ENCODE measurements at places on chromosomes 16 and 17.

DNA sequence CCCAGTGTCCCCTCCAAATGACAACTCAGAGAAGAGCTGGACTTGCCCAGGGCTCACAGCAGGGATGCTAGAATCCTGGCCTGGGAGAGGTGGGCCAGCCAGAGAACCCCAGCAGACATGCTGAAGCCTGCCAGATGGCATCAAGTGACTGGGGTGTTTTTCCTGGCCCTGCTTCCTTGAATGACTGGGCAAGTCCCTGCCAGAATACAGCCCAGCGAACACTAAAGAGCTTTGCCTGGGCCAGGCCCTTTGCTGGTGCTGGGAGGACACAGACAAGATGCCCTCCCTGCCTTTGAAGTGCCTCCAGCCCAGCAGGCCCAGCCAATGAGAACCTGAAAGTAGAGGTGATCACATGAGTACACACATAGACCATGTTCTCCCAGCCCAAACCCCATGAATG is 11.5 kb downstream of the ZNF319 start:
- DNase-seq: no peak

DNA sequence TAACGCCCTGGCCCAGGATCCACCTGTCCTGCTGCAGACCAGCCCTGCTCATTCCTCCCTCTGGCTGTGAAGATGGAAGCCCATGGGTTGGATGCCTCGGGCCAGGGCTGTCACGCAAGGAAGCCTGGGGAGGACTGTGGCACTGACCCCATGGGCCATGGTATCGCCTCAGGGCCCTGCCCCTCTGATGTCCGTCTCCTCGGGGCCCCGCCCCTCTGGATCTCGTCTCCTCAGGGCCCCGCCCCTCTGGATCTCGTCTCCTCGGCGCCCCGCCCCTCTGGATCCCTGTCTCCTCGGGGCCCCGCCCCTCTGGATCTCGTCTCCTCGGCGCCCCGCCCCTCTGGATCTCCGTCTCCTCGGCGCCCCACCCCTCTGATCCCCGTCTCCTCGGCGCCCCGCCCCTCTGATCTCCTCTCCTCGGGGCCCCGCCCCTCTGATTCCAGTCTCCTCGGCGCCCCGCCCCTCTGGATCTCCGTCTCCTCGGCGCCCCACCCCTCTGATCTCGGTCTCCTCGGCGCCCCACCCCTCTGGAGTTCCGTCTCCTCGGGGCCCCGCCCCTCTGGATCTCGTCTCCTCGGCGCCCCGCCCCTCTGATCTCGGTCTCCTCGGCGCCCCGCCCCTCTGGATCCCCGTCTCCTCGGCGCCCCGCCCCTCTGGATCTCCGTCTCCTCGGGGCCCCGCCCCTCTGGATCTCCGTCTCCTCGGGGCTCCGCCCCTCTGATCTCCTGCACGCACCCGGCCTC is 24.0 kb downstream of the METRNL start:
- peak; percentile 73 for DNase-seq

GRCh38 chr16:13920510-13920818 is 510 bp downstream of the ERCC4 start:
- DNase-seq: no peak

- no peak for DNase-seq
Observed at GRCh38 chr17:27975146-27976011, 67.1 kb upstream of the NLK start.

DNA sequence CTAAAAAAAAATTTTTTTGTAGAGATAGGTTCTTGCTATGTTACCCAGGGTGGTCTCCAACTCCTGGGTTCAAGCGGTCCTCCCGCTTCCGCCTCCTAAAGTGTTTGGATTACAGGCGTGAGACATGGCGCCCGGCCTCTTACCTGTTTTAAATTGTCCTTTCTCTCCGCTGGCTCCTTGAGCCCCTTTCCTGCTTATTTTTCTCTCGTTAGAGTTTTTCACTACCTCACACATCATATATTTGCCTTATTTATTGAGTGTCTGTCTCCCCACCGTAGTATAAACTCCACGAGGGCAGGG is 760 bp upstream of the SEC14L5 start:
- no peak for DNase-seq

GRCh38 chr17:1087381-1088241 is 90.7 kb downstream of the TIMM22 start:
- no peak for DNase-seq

DNA sequence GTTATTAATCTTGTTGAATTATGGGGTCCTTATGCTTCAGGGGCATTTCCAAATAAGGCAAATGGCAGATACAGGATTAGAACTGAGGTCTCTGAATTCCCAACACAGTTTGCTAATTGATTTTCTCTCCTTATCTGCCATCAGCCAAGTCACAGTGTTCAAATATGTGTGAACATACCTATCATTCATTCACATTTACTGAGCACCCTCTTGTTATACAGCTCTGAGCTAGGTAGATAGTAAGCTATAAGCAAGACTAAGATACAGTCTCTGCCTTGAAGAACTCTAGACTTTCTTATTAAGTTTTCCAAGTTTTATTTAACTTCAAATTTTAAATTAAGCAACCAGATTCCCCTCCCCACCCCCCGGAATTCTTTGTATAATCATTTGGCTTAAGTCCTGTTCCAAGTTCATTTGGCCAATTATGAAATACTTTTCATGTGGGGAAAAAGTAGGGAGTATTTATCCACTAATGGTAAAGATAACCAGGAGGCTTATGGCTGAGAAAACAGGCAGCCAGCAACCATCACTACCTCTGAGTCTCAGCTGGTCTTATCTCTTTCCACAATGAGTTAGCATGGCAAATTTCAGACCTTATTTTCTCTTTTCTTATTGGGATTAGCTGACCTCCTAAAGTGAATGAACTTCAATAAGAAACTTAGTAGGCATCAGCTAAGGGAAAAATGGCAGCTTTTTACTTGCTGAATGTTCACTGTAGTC is 31.4 kb upstream of the CORO6 start:
- DNase-seq: no peak

Data from activated CD8-positive, alpha-beta memory T cell treated with anti-CD3 and anti-CD28 coated beads, Interleukin-2, amount 50 U/mL, for 48 hours (primary cell).